Fibroblast of mammary gland (primary cell): ENCODE measurements at places on chromosomes 16 and 17.

DNA sequence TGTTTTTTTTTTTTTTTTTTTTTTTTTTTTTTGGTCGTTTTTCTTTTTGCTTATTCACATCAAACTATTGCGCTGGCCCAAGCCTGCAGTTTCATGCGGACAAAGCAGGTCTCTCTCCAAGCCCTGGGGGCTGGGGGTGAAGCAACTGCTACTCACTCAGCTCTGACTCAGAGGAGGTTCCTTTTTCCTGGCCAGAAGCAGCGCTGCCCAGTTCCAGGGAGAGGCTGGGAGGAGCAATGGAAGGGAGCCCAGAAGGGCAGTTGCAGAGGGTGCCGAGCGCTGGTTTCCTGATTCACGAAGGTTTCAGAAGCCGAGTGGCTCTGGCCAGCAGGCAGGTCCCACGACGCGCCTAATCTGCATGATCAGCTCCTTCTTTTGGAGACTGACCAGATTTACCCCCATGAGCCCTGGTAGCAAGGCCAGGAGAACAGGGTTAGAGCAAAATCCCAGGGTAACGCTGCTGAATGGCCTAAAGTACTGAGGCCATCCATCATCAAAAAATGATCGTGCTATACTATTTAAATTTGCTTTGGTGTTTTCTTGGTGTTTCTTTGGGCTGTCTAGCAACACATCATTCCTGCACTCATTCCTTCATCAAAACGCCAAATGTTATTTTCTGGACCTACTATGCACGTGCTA is 144.7 kb upstream of the SOX9 start:
- DNase-seq, result peak; percentile 93

- DNase-seq, result no peak
Measured at GRCh38 chr17:48561884-48562810, 16.0 kb downstream of the HOXB4 start.

- DNase-seq, result no peak
Measured at GRCh38 chr17:74756891-74757290, 8.5 kb downstream of the NHERF1 start.

GRCh38 chr17:28130472-28130871 is 88.0 kb downstream of the NLK start:
- DNase-seq, result no peak

DNA sequence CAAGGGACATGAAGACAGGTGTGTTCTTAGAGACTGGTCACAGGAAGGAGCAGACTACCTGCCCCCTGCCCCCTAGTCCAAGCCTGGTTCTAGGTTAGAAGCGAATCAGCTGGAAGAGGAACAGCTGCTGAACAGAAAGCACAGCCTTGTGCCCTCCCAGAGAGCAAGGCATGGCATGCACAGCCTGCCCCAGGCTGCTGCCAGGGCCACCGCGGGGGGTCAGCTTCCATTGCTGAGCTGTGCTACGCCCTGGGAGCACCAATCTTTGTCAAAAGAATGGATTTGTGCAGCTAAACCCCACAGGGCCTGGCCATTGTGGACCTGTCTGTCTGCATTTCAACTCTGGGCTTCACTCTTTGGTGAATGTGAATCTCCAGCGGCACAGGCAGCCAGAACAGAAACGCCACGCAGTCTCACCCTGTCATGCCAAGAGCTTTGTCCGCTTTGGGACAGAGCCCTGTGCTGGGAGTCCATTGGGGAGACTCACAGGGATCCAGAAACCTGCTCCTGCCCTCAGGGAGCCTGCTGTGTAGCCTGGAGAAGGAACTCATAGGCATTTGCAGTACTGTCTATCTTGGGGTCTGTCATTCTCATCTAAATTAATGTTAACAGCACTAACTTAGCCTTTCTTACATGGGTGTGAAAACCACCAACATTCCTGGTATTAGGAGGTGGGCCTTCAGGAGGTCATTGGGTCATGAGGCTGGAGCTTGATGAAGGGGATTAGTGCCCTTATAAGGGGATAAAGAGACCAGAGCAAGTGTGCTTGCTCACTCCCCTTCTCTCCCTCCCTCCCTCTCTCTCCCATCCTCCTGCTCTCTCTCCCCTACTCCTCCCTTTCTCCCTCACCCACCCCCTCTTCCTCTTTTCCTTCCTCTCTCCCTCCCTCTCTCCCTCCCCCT is 25.6 kb upstream of the CDRT4 start:
- no peak for DNase-seq

DNA sequence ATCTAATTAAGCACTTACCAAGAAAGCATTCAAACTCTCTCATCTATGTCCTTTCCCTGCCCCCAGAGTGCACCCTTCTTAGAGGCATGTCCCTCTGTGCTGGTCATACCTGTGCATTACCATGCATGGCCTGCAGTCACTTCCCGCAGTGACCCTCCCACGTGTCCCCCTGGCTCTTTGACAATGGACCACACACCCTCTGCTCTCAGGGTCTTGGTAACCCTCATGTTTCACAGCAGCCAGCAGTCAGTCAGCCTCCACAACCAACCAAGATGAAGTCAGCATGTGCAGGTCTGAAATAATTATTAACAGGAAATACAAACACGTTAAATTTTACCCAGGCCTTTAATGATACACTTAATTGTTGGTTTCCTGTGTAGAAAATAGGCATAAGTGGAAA is 10.1 kb downstream of the KRT33A start:
- no peak for DNase-seq
